ENCODE measurements at places on chromosomes 12 and 14.

DNA sequence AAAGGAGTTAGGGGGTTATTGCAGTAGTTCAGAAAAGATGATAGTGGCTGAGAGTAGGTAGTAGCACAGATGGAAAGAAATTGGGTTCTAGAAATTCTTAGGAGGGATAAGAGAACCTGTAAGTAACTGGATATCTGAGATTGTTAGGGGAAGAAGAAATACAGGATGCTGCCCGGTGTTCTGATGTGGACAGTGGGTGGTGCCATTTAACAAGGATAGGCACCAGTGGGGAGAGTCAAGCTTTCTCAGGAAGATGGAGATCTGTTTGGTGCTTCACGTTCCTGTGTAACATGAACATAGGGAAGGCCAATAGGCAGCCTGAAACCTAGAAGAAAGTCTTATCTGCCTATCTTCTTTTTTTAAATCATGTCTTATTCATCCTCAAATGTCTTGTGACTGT lies 245.9 kb downstream of the NPAS3 start:
- DNase-seq = no peak

GRCh38 chr12:124568431-124569374 lies 1.3 kb upstream of the NCOR2 start:
- no peak for DNase-seq

DNA sequence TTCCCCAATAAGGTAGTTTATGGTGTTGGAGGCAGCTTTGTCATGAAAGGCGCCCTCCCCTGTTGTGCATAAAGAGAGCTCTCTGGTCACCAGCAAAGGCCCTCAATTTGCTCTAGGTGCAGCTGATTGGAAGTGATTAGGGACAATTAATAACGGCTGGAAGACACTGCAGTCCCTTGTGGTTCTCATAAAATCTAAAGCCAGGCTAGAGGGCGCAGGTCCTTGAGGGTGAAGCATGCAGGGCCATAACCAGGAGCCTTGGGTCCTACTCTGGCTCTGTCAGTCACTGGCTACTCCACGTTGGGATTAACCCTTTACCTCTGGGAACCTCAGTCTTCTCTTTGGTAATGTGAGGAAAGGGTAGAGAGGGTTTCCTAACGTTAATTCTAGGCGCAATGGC lies 1.9 kb downstream of the DAAM1 start:
- peak; percentile 29 for DNase-seq

- no peak for DNase-seq
Observed at GRCh38 chr12:87836190-87836589, 193.0 kb downstream of the C12orf50 start.

GRCh38 chr12:115398311-115398781 lies 714.4 kb upstream of the TBX3 start:
- DNase-seq = peak; percentile 85

Measured in A549 (cell line).